Liver (tissue), 10 donors: ENCODE measurements at places on chromosomes 1 and 21.

- DNase-seq, result no peak
Measured at GRCh38 chr1:232428786-232429530, 201.0 kb downstream of the SIPA1L2 start.

DNA sequence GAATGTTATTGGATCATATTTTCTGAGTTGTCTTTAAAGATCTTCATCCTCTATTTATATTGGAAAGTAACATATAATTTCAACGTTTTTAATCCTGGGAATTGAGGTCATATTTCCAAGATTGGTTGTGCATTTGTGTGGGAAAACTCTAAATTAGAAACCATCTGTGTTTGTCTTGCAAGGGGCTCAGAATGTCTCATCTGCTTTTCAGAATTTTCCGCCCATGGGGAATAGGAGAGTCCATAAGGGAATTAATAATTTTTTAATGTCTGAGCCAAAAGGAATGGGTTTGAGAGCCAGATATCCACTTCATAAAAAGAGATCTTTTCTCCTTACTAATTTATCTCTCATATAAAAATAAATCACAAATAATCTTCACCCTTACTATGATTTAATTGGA is 84.8 kb upstream of the MAP1LC3C start:
- DNase-seq, result no peak

GRCh38 chr1:153404768-153405167 is 11.6 kb upstream of the S100A7A start:
- peak; percentile 49 for DNase-seq

DNA sequence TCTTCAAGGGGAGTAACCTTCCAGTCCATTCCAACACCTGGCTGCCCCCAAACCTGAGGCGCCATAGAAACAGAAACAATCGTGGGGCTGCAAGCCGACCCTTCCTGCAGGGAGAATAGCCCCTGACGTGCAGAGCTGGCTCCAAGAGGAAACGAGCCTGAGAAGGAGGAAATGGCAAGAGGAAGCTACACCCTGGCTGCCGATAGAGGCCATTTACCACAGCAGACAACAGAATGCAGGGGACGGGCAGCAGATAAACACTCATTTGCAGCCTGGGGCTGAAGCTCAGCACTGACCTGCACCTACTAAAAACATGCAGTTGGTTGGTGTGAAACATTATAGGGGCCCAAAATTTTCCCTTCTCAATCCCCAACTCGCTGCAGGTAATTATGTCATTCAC is 8.7 kb upstream of the TDRD10 start:
- no peak for DNase-seq

GRCh38 chr1:67791686-67792085 is 41.6 kb downstream of the GNG12 start:
- no peak for DNase-seq

DNA sequence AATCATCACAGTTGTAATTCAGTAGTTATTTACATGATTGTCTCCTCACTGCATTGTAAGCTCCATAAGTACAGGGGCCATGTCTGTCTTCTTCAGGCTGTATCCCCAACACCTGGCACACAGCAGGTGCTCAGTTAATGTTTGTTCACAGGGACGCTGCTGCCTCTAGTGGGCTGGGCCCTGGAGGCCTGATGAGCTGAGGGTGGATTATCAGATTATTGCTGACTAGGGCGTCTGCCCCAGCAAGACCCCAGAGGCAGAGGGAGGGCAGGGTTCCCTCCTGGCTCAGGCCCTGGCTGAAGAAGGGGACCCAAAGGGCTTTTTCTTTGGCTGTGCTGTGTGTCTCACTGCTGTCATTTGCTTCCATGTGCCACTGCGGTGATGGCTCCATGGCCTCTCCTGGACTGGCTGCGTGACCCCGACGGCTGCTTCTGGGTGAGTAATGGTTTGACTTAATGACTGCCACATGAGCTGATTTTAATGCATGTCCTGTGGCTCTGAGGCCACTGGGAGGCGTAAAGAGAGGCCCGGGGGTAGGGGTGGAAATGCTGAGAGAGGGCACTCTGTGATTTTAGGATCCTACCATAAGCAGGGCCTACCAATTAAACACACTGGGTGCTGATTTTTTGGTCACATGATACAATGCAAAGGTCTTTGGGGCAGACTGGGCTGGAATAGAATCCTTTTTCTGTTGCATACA is 20.8 kb upstream of the EPB41 start:
- DNase-seq, result no peak

DNA sequence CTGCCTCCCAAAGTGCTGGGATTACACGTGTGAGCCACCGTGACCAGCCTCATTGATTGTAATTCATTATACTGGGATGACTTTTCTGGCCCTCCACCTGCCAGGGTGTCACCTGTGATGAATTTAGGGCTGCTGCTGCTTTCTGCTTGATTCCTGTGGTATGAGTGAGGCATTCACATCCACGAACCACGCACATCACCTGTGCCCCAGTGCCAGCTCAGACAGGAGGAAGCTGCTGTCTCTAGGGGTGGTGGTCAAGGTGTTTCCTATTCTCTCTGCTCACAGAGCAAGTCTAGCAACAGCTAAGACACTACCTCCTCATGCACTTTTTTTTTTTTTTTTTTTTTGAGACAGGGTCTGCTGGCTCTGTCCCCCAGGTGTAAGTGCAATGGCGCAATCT is 12.3 kb upstream of the LDLRAD2 start:
- no peak for DNase-seq

- DNase-seq, result peak; percentile 45
Measured at GRCh38 chr1:205438213-205439158, 16.6 kb upstream of the LEMD1 start.

DNA sequence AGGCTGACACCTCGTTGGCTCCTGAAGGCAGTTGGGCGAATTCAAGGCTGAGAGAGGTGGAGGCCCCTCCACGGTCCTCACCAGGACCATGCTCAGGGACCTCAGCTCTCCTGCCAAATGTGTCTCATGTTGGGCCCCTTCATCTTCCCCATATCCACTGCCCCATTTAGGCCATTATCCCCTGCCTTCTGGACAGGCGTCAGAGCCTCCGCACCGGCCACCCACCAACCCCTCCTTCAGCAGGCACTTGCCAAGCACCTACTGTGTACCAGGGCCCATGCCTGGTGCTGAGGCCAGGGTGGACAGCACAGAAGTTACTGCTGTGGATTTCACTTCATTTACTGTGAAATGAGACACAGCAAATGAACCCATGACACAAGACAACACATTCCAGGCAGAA is 325.8 kb downstream of the MATN1 start:
- no peak for DNase-seq

DNA sequence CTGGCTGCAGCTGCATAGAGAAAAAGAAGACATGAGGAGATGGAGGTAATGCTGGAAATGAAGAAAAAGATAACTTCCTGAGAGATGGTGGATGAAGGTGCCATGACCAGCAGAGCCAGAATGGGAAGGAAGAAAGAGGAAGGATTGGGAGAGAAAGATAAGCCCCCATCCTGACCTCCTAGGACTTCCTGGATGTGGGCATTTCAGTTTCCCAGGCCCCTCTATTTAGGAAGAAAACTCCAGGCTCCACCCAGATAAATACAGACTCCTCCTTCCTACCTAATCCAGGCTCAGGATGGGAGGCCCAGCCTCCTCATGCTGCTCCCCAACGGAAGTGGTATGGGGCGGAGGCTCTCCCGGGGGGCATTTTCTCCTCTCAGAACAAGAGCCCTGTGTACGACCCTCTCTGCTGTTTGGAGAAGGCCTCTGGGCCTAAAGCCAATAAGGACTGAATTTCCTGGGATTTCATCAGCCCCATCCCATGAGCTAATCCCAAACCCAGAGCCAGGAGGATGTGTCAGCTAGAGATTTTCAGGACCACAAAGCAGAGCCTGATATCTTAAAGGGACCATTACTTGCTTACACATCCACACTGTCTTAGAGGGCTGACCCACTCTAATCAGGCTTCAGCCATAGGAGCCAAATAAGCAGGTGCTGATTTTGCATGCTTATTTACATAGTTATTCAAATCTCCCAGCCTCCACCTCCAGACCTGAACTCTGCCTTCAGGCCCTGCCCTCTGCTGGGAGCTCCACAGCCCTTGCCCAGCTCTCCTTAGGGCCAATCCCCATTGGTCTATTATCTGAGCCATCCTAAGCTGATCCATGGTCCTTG is 5.1 kb upstream of the ARHGEF2 start:
- DNase-seq, result no peak

DNA sequence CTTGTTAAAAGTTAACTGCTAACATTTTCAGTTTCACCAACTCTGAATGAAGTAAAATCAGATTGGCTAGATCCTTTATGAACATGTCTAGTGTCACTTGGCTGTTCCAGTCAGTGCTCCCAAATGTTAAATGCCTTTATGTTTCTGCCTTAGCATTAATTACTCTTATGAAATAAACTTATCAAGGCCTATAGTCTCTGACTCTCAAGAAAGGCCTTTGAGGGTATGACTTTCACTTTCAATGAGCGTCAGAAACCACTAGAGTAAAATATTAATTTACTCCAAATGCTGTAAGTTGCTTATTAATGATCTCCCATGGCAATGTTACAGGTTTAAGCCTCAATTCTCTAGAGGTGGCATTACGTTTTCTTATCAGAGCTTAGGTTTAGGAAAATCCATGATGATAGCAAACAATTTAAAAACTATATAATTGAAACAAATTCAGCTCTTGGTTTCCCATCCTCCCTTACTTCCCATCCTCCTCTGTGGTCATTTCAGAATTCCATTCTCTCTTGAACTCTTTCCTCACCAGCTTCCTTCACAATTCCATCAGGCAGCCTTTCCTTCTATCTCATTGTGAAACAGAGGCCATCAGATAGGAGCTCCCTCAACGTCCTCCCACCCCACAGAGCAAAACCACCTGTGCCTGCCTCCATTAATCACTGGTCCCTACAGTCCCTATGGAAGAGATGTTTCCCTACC is 108.6 kb upstream of the COP1 start:
- no peak for DNase-seq

DNA sequence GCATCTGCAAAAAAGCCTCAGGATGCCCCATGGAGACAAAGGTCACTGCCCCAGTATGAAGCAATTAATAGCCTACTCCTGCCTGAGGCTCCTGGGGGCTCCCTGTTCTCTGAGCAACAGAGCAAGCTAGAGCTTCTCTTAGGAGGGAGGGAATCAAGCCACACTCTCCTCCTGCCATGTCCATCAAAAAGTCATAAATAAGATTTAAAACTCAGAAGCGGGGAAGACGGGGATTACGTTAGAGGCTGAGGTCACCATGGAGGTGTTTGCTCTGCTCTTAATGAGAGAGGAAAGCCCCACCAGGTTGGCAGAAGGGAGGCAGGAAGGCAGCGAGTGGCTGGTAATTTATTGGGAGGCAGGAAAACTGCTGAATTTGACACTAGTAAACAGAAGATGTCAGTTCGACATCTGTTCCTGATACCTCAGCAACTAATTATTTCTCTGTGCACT is 98.4 kb upstream of the TNR start:
- no peak for DNase-seq

DNA sequence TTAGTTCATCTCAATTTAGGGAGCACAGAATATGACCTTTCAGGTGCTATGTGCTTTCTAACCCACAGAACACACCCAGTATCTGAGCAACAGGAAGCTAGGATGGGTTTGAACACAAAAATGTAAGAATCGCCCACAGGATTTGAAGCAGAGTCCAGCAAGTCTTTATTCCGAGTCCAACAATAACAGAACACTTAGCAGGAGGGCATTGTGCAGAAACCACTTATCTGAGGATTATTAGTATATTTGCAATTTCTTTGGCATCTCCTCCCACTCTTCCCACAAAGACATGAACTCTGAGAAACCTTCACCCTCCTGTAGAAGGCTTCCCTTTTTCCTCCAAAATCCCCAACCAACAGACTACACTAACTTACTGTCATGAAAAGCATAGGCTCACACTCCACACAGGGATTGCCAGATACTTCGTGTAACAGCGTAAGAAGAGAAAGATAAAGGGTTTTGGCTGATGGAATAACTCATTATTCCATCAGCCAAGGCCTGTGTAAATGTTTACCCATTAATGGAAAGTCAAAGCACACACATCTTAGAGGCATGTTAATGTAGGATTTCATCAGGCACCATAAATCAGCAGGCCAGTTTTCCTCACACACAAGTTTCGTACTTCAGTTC is 16.1 kb downstream of the SIPA1L2 start:
- DNase-seq, result no peak

DNA sequence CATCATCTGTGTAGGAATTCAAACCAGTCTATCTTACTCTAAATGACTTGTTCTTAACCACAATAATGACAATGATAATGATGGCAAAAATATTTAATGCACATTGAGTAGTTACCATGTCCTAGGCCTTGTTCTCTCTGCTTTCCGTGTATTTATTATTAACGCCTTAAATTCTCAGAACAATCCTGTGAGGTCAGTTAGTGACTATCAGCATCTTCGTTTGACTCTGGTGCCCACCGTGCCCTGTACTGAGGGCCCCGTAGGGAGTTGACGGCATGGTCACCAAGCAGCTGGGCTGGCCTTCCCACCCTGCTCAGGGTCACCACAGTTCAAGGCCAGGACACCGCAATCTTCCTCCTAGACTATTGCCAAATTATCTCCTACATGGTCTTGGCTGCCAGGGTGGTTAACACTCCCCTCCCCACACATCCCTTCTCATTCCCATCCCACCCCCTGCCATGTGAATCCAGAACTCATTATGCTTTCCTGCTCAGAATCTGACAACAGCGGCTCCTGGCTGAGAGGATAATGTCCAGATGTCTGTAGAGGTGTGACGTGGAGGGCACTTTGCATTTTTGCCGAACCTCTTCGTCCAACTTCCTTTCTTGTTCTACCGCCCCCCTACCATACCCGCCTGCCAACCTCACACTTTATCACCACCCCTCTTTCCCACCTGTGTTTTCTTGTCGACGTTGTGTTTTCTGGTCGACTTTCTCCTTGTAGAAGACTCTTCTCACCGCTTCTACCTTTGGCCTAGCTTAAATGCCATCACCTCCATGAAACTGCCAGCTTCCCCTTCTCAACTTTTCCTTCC is 33.4 kb downstream of the IGFN1 start:
- DNase-seq, result no peak

- DNase-seq, result no peak
Measured at GRCh38 chr1:963301-963651, 2.9 kb downstream of the KLHL17 start.

- DNase-seq, result no peak
Measured at GRCh38 chr1:212688341-212689047, 11.1 kb downstream of the BATF3 start.

DNA sequence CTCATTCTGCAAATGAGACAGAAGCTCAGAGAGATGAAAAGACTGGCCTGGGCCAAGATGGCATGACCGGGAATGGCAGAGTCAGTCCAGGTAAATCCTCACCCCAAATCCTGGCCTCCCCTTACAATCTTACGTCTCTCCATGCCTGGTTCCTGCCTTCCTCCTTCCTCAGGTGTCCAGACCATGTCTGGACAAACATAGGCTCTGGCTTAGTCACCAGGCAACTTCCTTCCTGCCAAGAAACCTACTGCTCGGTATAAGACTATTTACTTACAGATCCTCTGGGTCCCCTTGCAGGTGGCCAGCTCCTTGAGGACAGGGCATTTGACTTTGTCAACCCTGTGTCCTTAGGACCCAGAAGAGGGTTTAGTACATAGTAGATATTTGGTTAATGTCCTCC is 69.4 kb upstream of the ROR1 start:
- DNase-seq, result no peak

DNA sequence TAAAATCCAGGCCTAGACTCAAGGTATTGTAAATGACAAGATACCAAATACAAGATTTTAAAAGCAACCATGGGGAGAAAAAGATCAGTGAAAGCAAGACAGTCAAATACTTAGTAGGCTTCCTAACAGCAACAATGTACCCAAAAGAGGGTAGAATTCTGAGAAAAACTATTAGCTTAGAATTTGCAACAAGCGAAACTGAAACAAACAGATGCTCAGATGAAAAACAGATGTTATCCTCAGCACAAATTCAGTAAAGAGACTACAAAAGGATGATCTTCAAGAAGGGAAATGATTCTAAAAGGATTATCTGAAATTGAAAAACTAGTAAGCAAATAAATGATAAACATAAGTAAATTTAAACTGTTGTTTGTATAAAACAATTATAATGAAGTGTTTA is 40.0 kb downstream of the PDC start:
- no peak for DNase-seq
